Fibroblast of villous mesenchyme (primary cell): ENCODE measurements at places on chromosomes 5 and 9.

DNA sequence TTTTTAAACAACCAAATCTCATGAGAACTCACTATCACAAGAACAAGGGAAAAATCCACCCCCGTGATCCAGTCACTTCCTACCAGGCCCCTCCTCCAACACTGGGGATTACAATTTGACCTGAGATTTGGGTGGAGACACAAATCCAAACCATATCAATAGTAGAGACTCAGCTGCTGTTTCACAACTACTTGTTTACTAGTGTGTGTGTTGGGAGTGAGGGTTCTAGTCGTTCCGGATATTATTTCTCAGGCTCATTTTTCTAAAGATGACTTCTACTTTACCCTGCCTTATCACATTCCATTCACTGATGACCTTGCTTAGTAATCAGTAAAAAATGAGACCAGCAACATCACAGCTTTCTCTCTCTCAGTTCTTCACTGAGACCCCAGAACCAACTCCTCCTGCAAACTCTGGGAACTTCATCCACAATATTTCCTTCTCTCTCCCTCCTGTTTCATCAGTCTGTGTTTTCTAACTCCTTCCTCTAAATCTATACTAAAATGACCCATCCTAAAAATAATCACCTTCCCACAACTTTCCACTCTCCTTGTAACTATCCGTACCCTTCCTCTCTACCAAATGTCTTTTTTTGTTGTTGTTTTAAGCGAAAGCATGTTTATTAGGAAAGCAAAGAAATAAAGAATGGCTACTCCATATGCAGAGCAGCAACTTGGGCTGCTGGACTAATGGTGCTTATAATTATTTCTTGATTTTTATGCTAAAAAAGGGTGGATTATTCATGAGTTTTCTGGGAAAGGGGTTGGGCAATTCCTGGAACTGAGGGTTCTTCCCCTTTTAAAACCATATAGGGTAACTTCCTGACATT, 121.5 kb upstream of the SPRY4 start:
- peak; percentile 85 for DNase-seq

DNA sequence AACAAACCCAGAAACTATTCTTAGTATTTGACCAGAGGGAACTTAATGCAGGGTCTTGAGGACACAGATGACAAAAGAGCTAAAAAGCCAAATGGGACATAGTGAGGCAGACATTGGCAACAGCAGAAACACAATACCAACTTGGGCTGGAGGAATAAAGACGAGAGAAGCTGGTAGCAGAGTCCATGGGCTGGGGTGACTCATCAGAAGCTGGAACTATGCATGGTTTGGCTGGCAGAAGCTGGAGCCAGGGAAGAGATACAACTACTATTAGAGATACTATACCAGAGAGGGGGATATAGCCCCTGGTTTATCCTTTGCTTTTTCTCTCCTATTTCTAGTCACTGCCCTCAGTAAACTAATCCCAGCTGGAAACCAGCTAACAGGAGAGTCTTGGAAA, 29.2 kb upstream of the DPYSL3 start:
- peak; percentile 27 for DNase-seq

DNA sequence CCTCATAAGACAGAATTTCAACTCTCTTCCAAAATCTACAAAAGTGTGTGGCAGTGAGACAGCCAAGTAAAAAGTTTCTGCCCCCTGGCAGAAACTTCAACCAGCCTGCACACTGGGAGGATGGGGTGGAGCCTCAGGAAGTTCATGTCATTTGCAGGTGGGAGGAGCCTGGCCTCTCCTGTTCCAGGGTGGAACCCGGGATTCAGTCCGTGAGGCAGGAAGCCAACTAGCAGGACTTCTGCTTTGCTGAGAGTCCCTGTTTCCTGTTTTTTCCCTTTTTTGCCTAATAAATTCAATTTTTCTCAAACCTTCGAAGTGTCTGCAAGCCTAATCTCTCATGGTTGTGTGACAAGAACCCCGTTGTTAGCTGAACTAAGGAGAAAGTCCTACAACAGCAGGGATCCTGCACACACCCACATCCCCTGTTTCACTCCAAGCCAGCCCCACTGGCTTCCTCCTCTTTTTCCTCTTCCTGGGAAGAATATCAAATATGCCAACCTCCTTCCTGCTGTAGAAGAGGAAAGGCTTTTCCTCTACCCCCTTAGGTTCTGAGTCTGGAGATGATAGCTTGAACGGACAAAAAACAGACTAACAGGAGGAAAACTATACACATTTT, 69.3 kb downstream of the ALDH7A1 start:
- DNase-seq: no peak

DNA sequence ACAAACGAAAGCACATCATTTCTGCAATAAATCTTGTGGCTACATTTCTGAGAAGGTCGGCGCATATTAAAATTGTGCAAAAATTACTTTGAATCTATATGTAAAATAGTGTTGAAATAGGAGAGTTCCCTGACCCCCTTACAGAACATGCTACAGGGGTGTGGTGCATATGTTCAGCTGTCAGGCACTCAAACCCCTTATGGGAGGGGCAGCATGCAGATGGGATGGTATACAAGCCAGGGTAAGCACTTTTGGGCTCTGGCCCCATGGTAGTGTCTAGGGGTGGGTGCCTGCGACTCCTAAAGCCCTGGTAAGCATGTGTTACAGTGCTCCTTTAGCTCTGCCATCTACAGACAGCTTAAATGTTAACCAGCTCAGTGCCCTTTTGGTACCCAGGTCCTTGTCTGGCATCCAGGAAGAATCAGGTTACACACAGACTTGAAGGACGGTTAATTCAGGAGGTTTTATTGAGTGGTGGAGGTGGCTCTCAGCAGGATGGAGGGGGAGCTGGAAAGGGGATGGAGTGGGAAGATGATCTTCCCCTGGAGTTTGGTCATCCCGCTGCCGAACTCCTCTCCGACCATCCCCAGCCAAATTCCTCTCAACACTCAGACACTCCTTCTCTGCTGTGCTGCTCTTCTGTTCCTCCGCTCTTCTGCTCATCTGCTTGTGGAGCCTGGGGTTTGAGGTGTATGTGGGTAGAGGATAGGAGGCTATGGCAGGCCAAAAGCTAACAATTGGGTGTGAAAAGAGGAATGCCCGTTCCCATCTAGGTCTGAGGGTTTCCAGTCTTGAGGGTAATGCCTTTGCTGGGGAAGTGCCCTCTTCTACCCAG, 84.6 kb upstream of the RASEF start:
- DNase-seq: no peak

DNA sequence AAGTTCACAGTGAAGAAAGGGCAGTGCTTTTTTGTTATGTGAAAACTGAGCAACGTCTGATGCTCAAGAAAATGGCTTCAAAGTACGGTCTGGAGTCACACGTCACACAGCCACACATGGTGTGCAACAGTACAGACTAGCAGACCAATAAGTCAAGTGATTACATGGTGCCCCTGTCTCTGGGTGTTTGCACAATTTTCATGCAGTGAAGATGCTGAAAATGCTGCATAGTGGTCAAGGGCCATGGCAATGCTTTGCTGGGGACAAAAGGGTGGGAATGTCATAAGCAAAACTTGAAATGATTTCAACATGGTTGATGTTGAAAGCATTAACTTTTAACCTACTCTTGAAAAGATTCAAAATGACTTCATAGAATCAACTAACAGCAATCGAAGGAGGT, 231.2 kb downstream of the EBF1 start:
- no peak for DNase-seq

GRCh38 chr9:126758916-126759585, 45.8 kb upstream of the ZBTB43 start:
- DNase-seq: no peak

GRCh38 chr5:113390224-113390623, 44.6 kb downstream of the TSSK1B start:
- DNase-seq: no peak

DNA sequence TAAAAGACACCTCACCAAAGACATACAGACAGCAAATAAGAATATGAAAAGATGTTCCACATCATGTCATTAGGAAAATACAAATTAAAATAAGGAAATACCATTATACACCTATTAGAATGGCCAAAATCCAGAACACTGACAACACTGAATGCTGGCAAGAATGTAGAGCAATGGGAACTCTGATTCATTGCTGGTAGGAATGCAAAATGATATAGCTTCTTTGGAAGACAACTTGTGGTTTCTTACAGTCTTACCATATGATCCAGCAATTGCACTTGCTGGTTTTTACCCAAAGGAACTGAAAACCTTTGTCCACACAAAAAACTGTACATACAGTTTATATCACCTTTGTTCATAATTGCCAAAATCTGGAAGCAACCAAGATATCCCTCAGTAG, 6.5 kb downstream of the TMEM161B start:
- DNase-seq: no peak

- no peak for DNase-seq
Measured at GRCh38 chr9:100465274-100465673, 7.7 kb upstream of the TMEFF1 start.

DNA sequence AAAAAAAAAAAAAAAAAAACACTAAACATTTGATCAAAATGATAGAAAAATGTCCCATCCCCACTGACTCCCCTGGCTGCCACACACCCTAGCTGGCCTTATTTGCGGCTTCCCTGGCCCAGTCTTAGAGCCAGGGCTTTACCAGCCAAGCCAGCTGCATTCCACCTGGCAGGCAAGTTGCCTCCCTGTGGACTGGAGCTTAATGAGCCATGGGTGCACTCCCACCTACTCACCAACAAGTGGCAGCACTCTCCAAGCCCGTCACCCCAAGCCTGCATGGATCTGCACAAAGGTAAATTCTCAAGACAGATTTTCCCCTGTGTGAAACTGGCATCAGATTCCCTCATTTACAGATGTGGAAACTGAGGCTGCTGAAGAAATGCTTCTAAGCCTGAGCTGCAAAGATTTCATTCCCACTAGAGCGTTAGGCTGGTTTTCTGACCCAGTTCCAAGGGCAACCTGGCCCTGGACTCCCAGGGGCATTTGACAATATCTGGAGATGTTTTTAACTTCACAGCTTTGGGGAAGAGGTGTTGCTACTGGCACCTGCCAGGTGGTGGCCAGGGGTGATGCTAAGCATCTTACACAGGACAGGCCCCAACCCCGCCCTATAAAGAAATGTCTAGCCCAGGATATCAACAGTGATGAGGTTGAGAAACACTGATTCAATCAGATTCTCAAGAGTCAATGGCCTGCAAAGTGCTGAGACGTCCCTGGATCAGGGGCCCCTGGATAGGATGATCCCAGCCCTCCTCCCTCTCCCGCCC, 21.9 kb upstream of the VDAC1 start:
- peak; percentile 66 for DNase-seq

GRCh38 chr5:170152767-170153166, 47.1 kb downstream of the FOXI1 start:
- DNase-seq: no peak

DNA sequence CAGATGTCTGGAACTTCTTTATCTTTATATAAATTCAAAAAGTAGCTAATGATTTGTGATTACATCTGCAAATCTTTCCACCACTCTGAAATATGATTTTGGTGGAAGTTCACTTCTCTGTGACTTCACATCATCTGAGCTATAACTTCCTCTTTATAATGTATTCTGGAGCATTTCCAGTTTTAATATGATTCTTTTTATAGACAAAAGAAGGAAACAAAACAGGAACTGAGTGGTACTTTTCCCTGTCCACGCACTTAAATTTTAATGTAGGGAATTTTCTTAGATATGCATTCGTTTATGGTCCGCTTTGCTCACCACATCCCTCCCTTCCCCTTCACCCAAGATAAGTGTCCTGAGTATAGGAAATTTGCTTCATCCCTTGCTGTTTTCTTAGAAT, 333.5 kb downstream of the CHSY3 start:
- no peak for DNase-seq

GRCh38 chr9:108850293-108850897, 5.4 kb downstream of the ACTL7B start:
- peak; percentile 44 for DNase-seq

DNA sequence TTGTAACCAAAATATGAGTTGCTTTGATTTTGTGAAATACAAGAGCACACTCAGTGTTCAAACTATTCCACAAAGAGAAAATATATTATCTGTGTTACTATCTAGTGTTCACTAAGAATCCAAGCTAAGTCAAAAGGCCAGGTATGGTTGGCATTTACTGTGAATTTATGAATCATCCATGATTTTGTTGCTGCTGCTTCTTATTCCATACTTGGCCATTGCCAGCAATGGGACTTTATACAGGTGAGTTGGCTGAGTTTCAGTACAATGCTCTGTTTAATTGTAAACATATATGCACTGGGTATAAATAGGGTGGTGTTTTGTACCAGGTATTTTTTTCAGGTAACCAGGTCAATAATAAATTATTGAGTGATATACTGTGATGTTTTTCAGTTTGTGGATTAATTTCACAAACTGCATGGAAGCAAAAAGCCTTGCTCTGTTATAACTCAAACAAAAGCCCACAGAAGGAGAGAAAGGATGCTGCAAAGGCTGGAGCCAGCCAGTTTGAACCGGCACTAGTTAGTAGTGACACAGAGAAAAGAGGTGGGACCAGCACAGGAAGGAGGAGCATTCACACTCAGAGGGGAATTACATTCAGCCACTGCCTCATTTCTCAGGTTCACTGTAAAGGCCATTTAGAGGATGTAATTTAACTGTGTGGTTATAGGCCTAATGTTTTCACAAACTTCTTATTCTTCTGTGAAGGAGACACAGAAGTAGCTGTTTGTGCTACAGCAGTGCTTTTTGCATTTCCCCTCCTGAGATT, 381.8 kb downstream of the ADGRV1 start:
- DNase-seq: no peak

DNA sequence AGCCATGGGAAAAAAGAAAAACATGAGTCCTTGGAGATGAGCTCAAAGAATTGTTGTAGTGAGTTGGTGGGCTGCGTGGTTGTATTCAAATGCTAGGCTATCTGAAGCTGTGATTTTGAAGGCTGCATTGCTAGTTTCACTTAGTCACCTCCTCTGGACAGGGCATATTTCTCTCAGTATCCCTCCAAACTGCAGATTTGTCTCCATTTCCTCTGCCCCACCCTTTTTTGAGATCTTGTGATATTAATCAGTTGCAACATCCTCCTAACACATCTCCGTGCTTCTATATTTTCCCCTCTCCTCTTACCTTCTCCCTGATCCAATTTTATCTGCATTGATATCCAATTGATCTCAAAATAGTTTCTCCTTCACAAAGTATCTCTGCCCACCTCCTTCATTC, 1048.0 kb upstream of the WWC1 start:
- DNase-seq: no peak

GRCh38 chr9:86794391-86795046, 152.8 kb downstream of the GAS1 start:
- DNase-seq: peak; percentile 73

GRCh38 chr9:28792716-28793115, 1219.4 kb upstream of the C9orf72 start:
- no peak for DNase-seq

- no peak for DNase-seq
Measured at GRCh38 chr5:3118340-3118739, 366.9 kb upstream of the IRX2 start.

GRCh38 chr9:85969727-85970126, 28.8 kb downstream of the NAA35 start:
- no peak for DNase-seq
